ENCODE measurements at places on chromosomes 4 and X.

- no peak for DNase-seq
Measured at GRCh38 chr4:86935853-86936733, 1.3 kb downstream of the AFF1 start.

GRCh38 chrX:149699761-149700160, 12.1 kb upstream of the MAGEA11 start:
- no peak for DNase-seq

DNA sequence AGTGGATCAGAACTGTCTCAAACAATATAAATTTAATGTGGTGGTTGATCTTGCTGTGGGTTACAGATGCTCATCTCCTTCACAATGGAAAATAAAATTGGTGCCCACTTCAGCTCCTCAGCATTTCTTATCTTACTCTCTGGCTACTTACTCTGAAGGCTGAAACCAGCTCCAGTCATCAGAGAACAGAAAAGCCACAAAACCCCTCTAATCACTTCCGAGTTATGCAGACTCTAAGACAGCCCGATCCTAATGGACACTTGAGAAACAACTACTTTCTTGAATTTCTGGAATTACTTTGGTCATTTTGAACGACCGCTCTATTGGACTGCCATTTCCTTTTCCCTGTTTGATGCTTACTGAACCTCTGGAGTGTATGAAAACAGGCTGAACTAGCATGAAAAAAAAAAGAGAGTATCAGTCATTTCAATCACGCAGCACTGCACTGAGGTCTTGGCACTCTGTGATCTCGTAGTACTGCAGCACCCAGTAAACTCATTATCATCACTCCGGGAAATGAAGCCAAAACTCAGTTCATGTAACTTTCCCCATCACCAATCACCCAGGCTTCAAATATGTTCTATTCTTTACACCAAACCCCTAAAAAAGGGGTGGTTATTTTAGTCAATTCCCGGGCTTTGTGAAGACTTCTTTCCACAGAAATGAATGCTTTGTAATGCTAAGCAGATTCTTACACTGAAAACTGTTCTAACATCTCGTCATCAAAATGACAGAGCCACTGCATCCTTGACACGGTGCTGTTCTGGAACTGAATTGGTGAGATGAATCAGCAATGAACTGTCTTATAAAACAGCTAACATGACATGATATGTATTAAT, 54.5 kb downstream of the TSPAN5 start:
- DNase-seq, result no peak

DNA sequence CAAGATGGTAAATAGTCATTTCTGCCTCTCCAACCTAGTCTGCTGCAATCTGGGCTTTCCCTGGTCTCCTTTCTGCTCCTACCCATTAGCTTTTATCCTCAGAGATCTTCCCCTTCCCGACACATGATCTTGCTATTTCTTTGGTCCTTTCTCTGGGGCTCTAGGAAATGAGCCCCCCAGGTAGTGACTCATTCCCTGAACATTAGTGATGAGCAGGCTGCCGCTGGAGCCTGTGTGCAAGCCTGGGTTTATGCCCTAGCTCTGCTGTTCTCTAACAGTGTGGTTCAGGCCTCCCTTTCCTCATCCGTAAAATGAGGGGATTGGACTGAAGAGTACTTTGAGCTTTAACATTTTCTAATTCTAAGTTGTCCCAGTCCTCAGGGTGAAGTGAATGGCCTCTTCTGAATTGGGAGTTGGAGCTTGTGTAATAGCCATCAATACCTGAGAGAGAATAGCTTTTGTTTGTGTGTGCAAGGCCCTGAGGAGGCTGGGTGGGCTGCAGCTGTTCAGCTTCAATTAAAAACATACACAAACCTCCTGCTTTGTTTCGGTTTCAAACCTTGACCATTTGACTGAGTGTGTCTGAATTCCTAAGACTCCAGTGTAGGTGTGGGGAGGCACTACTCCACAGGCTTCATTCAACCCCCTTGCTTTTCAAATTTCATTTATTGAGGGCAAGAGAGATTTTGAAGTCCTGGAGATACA, 115.6 kb upstream of the SCML1 start:
- DNase-seq, result no peak

GRCh38 chr4:188194421-188194820, 55.2 kb downstream of the TRIML1 start:
- DNase-seq, result no peak

- DNase-seq, result no peak
Measured at GRCh38 chrX:96590403-96590802, 94.2 kb upstream of the DIAPH2 start.

GRCh38 chrX:3678328-3678727, 35.1 kb downstream of the PRKX start:
- DNase-seq, result no peak

GRCh38 chr4:94516067-94516466, 64.3 kb downstream of the PDLIM5 start:
- no peak for DNase-seq

DNA sequence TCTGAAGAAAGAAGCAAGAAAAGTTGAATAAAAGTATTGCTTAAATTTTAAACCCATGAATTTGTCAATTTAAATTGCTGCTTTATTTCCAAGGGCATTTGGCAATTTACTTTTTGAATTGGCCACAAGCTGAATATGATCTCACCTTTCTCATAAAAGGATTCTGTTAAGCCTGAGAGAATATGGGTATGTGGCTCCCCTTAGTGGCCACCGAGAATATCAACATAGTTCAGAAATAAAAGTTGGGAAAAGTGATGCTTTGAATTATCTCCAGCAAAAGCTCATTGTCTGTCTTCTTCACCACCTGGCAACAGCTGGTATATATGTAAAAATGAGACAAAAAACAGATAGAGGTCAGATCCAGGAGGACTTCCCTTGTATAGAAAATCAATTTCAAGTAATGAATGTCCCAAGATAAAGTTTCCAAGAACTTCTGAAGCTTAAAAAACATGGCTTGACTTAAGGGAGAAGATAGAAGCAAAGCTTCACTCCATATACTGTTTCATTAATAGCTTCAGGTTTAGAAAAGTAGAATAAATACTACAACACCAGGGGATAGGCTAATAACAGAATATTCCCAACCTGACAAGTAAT, 290.7 kb upstream of the FAM241A start:
- DNase-seq, result no peak

DNA sequence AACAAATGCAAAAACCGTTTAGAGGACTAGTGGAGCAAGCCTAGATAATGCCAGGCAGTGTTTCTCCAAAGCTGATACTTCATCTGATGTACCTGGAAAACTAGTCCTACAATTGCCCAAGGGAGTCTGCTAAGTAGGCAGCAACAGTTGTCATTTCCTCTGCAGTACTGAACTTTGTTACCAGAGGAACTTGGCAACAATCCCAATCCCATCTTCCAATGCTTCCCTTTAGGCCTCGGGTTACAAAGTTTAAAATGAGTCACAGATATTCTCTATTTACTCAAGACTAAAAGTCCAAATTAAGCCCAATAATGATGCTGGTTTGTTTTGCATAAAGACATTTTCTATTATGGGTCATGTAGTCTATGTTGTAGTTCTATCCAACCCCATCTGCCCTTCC, 120.0 kb upstream of the GLRA2 start:
- no peak for DNase-seq

DNA sequence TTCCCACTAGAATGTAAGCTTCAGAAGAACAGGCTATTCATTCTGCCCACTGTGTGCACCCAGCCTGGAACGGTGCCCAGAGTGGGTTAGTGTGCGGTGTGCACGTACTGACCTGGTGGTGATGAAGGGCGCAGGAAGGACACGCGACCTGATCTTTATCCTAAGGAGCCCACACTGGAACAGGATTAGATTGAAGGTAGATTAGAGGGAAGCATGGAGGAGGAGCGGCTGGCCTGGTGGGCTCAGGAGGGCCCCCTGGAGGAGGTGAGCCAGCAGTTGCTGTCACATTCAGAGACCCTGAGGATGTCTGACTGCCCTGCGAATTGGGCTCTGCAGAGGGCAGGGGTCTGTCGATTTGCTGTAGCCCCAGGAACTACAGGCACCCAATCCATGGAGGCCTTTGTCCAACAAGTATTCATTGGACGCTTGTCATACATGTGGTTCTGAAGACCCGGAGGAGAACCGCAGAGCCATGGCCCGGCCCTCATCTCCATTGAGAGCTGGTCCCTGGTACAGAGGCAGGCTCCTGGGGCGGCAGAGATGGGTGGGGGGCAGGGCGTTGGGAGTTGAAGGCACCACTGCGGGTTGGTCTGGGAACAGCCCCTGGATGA, 73.2 kb downstream of the HTRA3 start:
- DNase-seq, result no peak

- no peak for DNase-seq
Measured at GRCh38 chrX:72003811-72004750, 93.4 kb downstream of the NHSL2 start.

- DNase-seq, result no peak
Measured at GRCh38 chr4:129583868-129584267, 487.9 kb downstream of the C4orf33 start.

GRCh38 chrX:34275699-34276098, 143.6 kb upstream of the FAM47A start:
- no peak for DNase-seq

GRCh38 chrX:16807548-16807947, 21.3 kb downstream of the TXLNG start:
- no peak for DNase-seq

GRCh38 chr4:123064390-123064789, 142.0 kb upstream of the NUDT6 start:
- no peak for DNase-seq

DNA sequence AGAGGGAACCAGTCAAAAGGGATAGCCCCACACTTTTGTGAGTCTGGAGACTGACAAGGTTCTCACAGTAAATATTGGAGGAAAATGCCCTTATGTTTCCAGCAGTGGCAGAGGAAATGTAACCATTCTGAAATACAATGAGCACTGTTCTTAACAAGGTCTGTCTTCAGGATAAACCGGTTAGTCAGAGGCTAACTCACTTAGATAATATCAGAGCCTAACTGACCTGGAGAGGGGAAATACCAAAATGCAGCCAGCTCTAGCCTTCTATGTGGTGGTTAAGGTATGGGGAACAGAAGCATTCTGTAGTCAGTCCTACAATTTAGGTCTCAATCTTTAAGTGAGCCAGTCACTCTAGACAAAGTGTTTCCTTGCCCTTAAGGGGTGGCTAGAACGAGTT, 70.8 kb downstream of the TBCK start:
- DNase-seq, result no peak

GRCh38 chr4:57462843-57463242, 352.7 kb upstream of the IGFBP7 start:
- no peak for DNase-seq

GRCh38 chrX:107902721-107903120, 77.1 kb downstream of the MID2 start:
- DNase-seq, result no peak

DNA sequence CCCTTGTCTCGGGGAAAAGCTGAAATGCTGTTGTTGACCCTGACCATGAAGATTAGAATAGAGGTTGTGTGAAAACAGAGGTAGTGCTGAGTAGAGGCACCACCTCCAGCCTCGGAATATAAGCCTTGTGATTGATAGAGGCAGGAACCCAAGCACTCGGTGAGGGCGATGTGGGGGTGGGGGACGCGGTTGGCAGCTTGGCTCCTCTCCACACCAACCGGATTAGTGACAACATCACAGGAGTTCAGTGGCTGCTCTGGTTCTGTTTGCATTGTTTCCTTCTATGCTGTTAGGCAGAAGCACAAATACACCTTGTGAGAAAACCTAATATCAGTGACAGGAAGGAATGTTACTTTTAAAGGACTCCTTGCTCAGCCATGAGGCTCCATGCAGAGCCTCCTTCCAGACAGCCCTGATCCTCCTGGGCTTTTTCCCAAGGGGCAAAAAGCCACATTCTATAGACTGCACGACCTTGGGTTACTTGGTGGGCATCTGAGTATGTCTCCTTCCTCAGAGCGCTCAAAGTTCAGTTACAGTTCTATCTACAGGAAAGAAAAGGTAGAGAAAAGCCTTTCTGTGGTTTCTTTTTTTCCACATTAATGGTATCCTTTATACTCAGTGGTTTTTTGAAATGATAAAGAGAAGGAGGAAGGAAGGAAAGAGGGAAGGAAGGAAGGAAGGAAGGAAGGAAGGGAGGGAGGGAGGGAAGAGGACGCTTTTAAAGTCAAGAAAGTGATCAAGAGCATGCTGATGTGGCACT, 150.4 kb upstream of the NOCT start:
- no peak for DNase-seq

DNA sequence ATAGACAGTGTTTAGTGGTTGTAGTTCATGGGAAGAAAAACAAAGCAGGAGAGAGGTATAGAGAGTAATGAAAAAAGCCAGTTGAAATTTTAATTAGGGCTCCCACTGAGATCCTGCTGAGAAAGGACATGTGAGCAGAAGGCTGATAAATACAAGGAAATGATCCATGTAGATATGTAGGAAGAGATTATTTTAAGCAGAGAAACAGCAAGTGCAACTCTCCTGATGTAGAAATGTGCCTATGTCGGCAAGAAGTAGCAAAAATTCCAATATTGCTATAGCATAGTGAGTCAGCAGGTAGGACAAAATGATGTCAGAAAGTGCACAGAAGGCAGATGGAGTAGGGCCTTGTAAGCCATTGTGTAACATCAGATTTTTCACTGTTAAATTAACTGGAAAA, 1027.3 kb downstream of the PCDH18 start:
- DNase-seq, result no peak

GRCh38 chrX:84047339-84047738, 140.7 kb downstream of the RPS6KA6 start:
- no peak for DNase-seq

DNA sequence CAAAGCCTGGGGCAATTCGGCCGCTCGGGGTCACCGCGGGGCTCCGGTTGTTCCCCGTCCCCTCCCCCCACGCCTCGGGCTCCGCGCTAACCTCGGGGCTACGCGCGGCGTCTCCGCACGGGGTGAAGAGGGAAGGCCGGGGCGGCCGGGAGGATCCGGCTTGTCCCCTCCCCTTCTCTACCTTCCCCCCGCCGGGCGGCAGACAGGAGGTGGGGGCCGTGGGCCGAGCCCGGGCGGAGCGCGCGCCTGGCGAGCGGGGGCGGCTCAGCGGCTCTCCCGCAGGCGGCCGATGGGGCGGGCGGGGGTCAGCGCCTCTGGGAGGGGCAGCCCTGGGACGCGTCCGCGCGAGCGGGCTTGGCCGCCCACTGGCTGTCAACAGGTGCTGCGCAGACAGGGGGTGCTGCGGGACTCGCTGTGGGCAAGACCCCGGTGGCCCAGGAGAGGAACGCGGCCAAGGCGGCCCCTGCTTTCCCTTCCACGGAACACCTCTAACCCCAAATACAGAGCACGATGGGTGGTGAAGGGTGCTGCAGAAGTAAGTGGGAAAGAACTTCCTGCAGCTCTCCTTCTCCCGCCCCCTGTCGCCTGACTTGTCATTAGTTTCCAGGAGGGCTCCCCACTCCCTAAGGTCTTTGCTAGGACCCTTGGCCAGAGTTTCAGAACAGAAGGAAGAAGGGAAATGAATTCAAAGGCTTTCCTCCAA, at the start of gene PDGFC:
PDGFC (minus strand) TSS at position 124 of the 703 bp plus-strand sequence. CDS start 896 bp downstream, outside the sequence.
- no peak for DNase-seq

DNA sequence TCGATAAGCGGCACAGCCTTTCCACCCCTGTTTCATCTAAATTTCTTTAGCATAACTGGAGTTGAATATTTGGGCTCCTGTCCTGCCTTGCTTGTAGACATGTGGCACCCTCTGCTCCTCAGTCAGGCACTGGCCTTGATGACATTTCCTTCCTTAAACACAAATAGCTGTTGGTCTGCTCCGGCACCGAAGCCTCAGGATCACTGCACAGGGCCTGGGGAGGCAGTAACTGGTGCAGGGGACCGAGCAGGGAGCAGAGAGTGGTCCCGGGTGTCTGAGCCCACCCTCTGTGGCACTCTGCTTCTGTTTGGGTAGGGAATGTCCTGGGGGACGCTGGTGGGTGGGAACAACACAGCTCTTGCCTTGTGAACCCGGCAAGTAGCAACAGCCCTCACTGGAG, 13.6 kb downstream of the RGS12 start:
- no peak for DNase-seq

Measured in NCI-H187 treated with DMSO at 0.1 percent for 48 hours (cell line).